Non-pigmented ciliary epithelial cell (primary cell): ENCODE measurements at places on chromosomes 1 and 21.

DNA sequence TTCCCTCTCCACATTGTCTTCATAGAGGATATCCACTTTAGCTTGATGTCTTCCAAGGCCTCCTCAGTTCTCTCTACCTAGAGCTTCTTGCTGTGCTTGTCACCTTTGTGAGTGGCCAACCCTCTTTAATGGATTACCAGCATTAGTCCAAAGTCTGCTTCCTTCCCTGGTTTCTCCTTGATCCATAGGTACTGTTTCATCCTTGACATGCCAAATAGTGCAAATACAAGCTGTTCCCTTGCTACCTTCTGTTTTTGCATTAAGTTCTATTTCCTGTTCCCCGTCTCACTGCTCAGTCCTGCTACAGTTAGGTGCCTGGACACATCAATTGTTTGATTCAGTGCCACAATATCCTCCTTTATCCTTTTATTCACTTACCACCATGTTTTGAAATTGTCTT is 19.2 kb downstream of the MAST2 start:
- no peak for DNase-seq

GRCh38 chr1:6988796-6989195 is 203.5 kb downstream of the CAMTA1 start:
- no peak for DNase-seq

- DNase-seq: no peak
These were observed 1181.9 kb upstream of the PRMT6 start for GRCh38 chr1:105874621-105875020.

DNA sequence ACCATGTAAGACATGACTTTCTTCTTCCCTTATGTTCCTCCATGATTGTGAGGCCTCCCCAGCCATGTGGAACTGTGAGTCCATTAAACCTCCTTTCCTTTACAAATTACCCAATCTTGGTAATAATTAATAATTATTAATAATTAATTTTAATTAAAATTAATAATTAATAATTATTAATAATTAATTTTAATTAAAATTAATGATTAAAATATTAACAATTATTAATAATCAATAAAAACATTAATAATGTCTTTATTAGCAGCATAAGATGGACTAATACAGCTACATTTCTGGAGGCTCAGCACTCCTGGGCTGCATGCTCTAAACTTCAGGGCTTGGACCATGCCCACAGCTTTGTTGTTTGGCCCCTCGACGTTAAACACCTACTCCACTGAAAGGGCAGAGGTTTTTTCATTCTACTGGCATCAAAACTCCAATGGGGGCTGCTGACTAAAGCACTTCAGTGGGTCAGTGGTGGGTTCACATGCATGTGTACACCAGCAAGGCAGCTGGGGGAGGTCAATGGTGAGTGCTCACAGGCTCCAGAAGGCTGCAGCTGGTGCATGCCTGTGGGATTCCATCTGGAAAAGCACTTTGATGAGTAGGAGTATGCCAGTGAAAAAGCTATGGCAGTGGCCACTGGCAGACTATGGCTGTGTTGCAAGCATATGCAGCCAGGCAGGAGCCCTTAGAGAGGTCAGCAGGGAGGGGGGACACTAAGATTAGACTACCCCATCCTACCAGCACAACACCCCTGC is 561.3 kb downstream of the NCAM2 start:
- no peak for DNase-seq

- no peak for DNase-seq
These were observed 90.2 kb downstream of the ESRRG start for GRCh38 chr1:216632980-216633379.

DNA sequence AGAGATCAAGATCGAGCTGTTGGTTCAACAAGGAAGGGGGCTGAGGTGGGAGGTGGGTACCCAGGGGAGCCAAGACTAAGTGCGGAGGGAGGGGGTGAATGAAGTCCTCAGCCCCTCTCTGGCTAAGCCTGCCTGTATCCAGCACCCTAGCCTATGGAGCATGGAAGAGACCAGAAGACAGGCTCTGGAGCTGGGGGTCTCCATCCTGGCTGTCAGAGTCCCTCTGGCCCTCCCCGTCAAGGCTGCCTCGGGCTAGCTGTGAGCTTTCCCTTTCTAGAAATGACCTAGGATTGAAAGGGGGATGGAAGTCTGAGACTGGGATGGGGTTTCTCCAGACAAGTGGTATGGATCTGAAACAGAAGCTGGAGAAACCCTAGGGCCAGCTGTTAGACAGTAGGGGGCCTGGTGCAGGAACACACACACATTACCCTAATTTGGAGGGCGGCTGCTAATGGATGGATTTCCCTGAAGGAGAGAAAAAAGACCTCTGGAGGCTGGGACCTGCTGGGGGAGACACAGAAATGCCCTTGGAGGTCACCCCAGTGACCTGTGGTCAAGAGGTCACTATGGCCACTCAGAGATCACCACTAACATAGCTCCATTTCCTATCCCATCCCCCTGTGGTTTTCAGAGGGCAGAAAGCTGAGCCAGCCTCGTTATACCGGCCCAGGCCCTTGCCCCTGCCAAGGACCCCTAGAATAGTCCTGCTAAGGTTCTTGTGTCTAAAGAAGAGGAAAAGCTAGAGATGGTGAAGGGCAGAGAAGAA is 107.8 kb downstream of the TMEM53 start:
- no peak for DNase-seq

GRCh38 chr21:37677006-37677405 is 239.3 kb downstream of the KCNJ6 start:
- DNase-seq: no peak
